Activated CD8-positive, alpha-beta memory T cell treated with anti-CD3 and anti-CD28 coated beads for 24 hours (primary cell): ENCODE measurements at places on chromosomes 7 and 10.

- DNase-seq: no peak
Measured at GRCh38 chr10:74786126-74786525, 40.3 kb upstream of the KAT6B start.

GRCh38 chr7:135723411-135723810 is 4.6 kb downstream of the SLC13A4 start:
- DNase-seq: no peak

- DNase-seq: no peak
Measured at GRCh38 chr7:43658718-43659548, 70.4 kb downstream of the COA1 start.

- DNase-seq: no peak
Measured at GRCh38 chr7:150715738-150716137, 675 bp upstream of the GIMAP1 start.
